ENCODE measurements at places on chromosomes 6 and 20.

DNA sequence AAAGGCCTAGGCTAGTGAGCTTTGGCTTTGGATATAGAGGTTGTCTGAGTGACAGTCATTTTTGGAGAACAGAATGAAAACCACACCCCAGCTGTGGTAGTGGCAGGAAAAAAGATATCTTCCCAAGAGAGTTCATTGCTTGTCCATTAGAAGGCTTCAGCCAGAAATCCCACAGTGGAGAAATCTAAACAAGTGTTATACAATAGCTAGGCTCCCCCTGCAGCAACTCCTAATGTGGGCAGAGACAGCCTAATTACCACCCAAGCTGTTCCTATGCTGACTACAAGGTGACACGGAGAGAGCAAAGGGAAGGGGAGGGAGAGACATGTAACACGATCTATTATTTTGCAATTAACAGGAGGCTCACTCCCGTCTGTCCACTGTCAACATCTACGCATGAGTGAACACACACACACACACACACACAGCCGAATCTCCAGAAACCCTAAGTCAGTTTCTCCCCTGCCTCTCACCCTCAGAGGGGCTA is 147.5 kb upstream of the TCF21 start:
- DNase-seq: no peak

DNA sequence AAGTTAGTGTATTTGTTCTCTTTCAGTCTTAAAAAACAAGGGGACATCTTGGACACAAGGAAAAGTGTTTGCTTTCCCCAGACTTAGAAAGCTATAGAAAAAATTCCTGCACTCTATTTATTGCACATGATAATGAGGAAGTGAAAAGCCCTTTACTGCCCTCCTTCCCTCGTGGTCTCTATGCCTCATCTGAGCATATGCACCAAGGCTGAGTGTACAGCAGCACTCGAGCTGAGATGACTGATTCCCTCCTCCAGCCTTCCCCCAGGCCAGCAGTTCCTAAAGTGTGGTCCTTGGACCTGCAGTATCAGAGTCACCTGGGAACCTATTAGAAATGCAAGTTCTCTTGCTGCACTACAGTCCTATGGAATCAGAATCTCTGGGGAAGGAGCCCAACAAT is 14.3 kb upstream of the LAMP5 start:
- no peak for DNase-seq

DNA sequence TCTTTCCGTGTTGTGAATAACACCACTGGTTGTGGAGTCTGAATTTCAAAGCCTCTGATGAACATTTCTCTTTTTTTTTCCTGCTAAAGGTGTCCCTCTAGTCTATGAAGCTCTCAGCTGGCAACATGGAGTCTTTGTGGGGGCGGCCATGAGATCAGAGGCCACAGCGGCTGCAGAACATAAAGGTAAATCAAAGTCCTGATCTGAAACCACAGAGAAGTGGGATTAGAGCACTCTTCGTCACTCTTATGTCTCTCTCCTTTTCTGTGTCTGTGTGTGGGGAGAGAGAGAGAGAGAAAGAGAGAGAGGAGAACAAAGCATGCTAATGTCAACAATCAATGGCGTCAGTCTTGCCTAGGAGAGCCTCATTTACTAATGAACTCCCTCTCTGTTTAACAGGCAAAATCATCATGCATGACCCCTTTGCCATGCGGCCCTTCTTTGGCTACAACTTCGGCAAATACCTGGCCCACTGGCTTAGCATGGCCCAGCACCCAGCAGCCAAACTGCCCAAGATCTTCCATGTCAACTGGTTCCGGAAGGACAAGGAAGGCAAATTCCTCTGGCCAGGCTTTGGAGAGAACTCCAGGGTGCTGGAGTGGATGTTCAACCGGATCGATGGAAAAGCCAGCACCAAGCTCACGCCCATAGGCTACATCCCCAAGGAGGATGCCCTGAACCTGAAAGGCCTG is 4.2 kb downstream of the PCK1 start:
- no peak for DNase-seq

DNA sequence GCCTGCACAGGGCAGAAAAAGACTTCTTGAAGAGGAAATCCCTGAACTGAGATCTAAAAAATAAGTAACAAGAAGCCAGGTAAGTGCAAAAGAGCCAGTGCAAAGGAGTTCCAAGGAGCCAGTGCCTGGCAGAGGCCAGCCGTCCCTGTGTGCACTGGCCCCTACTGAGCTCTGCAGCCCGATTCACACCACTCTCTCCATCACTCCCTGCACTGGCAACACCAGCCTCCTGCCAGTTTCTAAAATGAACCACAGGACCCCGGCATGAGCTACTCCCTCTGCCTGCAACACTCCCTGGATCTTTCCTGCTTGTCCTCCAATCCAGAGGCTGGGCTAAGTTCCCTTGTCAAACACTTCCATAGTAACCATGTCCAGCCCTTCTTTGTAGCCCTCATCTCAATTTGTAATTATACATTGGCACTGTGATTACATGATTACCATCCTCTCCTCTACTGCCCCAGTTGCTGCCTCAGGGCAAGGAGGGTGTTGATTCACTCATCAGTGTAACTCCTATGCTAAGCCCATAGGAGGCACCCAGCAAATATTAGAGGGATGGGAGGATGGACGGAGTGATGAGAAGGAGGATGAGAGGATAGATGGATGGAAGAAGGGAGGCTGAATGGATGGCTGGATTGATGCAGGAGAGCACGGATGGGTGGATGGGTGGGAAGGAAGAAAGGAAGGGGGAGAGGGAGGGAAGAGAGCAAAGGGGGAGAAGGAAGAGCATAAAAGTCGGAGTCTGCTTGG is 49.3 kb downstream of the SIRPA start:
- DNase-seq: no peak

DNA sequence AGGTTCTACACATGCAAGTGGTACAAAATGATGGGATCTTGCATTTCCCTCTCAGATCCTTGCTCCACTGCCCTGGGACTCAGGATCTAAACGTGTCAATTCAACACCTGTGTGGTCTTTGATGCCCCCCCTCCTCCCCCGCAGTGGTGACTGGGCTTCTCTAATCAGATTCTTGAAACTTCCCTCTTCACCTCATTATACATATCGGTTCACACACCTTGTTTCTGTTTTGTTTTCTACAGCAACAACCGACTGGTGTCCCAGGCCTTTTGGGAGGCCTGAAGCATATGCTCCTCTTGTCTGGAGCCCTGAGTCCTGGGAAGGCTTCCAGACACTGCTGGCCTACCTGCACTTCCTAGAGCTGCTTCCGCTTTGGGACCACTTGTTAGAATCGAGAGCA is 20.0 kb downstream of the SAMD3 start:
- peak; percentile 26 for DNase-seq

- no peak for DNase-seq
These were observed 3.9 kb downstream of the CNKSR3 start for GRCh38 chr6:154506582-154506981.

DNA sequence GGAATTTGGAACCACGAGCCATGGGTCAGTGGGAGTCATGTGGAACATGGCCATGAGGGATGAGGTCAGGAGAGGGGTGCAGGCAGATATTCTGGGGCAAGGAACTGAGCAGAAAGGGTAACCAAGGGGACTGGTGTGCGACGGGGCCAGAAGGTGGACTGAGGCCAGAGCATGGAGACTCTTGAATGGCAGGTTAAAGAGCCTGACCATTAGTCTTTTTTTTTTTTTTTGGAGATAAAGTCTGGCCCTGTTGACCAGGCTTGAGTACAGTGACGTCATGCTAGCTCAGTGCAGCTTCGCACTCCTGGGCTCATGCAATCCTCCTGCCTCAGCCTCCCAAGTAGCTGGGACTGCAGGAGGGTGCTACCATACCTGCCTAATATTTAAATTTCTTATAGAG is 64.0 kb downstream of the RREB1 start:
- DNase-seq: no peak

GRCh38 chr6:203661-204060 is 88.6 kb upstream of the DUSP22 start:
- DNase-seq: no peak

DNA sequence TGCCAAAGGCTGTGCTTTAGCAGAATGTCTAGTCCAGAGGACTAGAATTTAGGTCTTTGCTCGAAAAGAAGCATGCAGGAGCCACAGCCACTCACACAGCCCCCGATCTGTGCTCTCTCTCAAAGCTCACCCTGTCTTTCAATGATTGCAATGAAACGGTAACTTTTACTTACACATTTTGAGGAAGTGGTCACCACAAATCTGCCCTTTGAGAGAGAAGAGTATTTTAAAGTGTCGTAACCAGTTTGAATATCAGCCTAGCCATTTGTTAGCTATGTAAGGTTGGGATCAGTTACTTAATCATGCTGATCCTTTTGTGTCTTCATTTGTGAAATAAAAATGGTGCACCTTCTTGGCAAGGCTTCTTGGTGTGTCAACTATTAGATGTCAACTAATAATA is 209.0 kb downstream of the TFAP2A start:
- no peak for DNase-seq

DNA sequence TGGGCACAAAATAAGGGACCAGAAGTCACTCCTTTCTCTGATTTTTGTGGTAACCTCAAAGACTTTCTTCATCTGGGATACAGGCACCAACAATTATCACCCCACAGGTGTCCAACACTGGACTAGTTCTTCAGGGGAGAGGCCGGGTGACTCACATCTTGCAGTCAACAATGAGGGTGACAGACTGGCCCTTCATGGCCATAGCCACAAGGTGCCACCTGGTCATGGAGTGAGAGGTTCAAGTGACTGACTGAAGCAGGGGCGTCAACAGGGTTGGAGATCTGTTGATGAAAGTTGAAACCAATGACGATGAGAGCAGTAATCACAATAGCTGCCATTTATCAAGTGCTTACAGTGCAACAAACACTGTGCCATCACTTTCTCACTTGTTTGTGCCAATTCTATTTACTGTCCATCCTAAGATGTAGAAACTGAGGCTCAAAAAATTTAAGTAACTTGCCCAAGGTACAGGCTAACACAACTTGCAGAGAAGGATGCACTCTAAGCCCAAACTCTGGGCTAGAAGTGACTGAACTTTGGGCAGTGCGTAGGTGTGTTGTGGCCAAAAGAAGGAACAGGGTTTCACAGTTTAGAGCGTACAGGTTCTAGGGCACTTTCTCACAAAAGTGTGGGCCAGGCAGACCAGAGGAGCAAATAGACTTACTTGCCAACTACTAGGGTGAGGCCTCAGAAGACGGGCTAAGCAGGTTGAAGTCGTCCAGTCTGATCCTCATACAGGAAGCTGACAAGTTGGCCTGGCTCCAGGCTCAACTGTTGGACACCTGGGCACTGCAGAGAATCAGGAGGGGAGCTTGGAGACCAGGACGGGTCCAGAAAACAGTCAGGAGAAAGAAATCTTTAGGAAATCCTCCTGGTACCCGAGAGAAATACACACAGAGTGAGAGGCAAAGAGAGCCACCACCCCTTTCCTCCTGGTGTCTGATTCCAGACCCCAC is 30.4 kb downstream of the HLA-DPB1 start:
- no peak for DNase-seq

DNA sequence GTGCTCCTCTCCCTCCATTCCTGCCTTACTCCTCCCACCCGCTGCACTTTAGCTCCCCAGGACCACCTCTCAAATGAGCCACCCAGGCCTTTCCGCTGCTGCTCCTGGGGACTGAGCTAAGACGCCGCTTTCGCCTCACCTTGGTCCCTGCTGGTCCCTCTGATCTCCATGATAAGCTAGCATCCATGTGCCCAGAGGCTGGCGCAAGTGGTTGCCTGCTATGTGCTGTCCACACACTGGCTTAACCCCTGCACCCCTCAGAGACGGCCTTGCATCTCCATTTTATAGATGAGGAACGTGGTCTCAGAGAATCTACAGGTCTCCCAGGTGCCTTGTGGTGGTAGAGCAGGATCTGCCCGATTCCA is 160.1 kb upstream of the PMEPA1 start:
- DNase-seq: no peak

GRCh38 chr6:113089056-113089455 is 741.9 kb downstream of the RFPL4B start:
- DNase-seq: no peak

DNA sequence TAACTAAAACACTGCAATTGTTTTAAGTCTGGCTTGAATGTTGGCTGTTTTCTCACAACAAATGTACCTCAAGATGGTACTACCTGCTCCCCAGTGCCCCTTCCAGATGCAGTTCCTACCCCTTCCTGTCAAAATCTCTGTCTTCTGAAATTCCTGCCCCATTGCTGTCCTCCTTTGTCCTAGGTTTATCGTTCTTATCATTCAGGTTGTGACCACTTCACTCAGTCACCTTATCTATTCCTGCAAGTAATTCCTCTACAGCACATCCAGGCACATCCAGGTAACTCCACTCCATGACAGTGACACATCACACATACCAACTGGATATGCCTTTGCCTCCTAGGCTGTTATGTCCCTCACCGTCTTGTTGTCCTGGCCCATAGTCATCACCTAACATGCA is 90.2 kb downstream of the TRDN start:
- DNase-seq: no peak

- DNase-seq: no peak
These were observed 622.8 kb downstream of the QKI start for GRCh38 chr6:164037171-164037870.

GRCh38 chr6:151434369-151434768 is 17.6 kb downstream of the RMND1 start:
- DNase-seq: no peak

- no peak for DNase-seq
These were observed 30.1 kb upstream of the TAGAP start for GRCh38 chr6:159074876-159075275.

DNA sequence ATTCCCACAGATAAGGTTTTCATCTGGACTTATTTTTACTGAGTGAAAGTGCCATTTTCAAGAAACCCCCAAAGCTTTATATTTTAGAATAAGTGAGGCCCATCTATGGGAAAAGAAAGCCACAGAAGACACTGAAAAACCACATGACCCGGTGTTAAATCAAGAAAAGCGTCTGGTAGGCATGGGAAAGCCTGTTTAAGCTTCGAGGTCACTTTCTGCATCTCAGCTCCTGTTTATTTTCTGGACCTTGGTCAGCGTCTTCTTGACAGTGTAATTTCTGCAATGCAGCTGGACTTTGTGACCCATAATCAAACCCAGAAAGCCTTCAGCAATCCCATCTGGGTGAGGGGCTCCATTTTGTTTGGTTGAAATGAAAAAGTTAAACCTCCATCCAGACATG is 59.6 kb upstream of the NEDD9 start:
- no peak for DNase-seq

DNA sequence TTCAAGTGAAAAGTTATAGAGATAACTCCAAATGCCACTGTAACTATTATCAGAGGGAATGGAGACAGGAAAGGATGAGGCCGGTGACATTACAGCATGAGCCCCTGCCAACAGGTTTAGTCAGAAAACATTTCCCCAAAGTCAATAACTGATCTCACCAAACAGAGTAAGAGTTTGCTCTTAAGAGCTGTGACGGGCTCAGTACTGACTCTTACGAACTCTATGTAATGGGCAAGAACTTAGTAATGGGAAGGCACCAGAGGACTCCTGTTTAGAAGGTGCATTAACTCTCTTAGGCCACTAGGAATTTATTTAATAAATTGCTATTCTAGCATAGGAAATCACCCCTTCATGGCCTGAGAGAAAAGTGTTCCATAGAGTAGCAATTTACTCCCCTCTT is 76.8 kb downstream of the SAMD5 start:
- DNase-seq: no peak

GRCh38 chr6:105318660-105319059 is 84.2 kb downstream of the PREP start:
- DNase-seq: no peak
